Activated CD4-positive, alpha-beta T cell treated with anti-CD3 and anti-CD28 coated beads, Interleukin-2, Interleukin-4, amounts not matched to agents 100 ng/mL and 50 ng/mL, durations not matched to agents 16 hours and 8 hours (primary cell): ENCODE measurements at places on chromosomes 13 and 19.

- DNase-seq = no peak
These were observed 34.9 kb downstream of the KDM4B start for GRCh38 chr19:5003781-5004180.

- DNase-seq = peak; percentile 61
These were observed 4.0 kb downstream of the EMP3 start for GRCh38 chr19:48329167-48329891.

DNA sequence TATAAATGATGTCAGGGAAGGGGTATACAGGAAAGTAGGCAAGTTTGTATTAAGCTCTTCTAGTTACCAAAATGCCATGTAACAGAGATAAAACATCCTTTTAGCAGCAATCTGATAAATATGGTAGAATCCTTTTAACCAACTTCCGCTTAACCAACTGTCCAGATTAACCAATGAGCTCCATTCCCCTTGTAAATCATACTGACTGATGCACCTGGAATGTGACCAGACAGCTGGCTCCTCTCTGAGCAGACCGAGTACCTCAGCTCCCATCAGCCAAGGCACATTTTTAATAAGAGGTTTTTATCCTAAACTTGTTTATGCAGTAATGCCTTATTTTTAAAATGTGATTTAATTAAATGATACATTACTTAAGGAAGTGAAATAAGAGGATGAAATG lies 66.4 kb downstream of the KLF12 start:
- DNase-seq = no peak

DNA sequence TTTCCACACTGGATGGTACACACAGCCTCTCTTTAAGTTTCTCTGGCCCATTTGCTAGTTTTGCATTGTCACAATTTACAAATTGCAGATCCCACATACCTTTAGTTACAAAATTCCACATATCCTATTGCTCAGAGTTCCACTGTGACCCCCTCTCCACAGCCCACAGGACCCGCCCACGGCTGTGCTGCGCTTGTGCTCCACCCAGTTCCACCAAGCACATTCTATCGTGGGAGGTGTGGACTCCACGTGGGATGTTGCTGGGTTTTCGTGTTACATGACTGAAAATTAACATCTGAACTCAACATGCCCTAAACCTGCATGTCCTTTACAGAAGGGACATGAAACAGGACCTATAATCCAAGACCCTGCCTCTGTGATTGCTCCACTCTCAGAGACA lies 423.0 kb downstream of the IRS2 start:
- no peak for DNase-seq

DNA sequence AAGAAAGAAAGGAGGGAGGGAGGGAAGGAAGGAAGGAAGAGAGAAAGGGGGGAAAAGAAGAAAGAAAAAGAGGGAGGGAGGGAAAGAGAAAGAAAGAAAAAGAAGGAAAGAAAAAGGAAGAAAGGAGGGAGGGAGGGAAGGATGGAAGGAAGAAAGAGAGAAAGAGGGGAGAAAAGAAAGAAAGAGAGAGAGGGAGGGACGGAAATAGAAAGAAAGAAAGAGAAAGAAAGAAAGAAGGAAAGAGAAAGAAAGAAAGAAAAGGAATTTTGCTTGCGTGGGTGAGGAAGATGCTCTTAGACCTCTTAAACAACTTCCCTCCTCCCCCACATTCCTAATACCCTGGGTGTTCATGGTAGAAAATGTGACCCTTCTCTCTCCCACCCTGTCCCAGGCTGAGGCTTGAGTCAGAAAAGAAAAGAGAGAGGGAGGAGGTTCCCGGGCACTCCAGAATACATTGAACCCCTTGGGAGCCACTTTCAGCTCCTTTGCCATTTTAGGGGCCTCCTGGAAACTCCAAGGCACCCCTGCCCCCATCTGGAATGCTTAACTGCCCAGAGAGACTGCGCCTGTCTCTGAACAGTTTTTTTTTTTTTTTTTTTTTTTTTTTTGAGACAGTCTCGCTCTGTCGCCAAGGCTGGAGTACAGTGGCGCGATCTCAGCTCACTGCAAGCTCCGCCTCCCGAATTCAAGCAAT lies 9.2 kb upstream of the KANK3 start:
- no peak for DNase-seq

- no peak for DNase-seq
These were observed 267.3 kb upstream of the SLITRK5 start for GRCh38 chr13:87403748-87404432.

DNA sequence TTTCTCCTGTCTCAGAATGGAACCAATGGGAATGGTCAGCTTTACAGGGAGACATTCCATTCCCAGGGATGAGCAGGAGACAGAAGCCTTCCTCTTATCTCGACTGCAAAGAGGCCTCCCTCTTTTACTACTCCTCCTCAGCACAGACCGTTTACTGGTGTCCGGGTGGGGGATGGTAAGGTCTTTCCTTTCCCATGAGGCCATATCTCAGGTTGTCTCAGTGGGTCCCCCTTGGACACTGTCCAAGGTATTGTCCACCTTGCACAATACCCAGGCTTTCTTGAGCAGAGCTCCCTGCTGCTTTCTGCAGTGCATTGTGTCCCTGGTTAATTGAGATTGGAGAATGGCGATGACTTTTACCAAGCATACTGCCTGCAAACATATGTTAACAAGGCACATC lies 7.5 kb upstream of the ZNF808 start:
- no peak for DNase-seq

DNA sequence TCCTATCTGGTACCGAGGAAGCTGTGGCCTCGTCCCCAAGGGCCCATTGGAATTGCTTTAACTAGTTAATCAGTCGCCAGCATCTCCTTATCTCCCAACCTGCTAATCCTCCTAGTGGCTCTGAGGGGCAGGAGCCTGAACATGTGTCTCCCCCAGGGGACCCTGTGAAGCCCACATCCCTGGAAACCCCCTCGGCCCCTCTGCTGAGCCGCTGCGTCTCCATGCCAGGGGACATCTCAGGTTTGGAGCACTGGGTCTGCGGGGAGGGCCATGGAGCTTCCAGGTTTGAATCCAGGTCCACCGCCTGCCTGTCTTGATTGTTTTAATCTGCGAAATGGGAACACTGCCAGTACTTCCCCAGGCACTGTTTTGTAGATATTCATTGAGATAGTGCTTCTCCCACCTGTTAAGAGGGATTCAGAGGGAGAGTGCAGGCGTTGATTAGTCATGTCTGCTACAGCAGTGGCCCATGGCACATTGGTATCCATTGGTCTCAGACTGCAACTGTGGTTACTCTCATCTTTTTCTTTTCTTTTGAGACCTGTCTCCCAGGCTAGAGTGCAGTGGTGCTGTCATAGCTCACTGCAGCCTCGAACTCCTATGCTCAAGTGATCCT lies 6.4 kb downstream of the PNPLA6 start:
- no peak for DNase-seq

GRCh38 chr13:22091222-22091970 lies 420.5 kb downstream of the FGF9 start:
- DNase-seq = no peak

GRCh38 chr19:4593409-4593851 lies 33.9 kb upstream of the SEMA6B start:
- DNase-seq = no peak

DNA sequence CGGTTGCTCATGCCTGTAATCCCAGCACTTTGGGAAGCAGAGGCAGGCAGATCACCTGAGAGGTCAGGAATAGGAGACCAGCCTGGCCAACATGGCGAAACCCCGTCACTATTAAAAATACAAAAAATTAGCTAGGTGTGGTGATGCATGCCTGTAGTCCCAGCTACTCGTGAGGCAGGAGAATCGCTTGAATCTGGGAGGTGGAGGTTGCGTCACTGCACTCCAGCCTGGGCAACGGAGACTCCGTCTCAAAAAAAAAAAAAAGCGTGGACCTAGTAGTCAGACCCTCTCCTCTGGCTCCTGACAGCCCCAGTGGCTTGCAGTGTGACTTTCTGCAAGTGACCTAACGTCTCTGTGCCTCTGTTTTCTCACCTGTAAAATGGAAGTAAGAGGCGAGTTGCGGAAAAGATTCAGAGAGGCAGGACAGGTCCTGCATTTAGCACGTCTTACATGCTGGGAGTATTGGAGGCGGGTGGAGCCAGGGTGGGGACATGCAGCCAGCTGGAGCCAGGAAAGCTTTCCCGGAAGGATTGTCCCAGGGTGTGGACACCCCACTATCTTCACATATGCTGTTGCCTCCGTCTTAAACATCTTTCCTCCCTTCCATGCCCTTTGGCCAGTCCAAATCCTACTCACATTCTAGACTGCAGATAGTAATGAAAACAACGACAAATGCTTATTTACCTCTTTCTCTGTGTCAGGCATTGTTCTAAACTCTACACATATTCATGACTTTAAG lies 2.9 kb downstream of the TUBB4A start:
- no peak for DNase-seq

DNA sequence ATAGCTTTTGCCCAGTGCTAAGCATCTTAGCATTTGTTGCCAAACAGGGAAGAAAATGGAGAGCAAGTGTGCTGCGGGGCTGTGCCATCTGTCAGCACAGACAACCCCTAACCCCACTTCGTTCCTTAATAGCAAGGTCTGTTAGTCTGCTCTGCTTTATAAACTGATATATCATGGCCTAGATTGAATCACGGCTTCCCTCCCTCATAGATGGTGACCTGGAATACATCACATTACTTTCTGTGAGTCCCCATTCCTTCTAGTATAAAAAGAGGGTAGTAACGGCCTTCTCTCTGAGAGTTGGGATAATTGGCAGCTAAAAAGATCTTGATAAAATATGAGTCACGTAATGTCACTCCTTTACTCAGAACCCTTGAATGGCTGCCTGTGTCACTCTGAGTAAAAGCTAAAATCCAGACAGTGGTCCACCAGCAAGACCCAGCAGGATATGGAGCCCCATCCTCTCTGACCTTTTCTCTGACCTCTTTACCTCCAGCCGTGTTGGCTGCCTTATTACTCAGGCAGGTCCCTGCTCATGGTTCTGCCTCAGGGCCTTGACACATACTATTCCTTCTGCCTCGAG lies 151.7 kb downstream of the DLEU7 start:
- DNase-seq = no peak
